Aortic smooth muscle cell (primary cell): ENCODE measurements at places on chromosomes 4 and X. TPM values are rescaled to one million over a fixed set of nuclear protein-coding genes. Genes with fewer than 3 reads are reported as not detected.

CYSLTR1 gene
- 0.26 and 1.1 TPM in 2 replicates for total RNA-seq

SHROOM4 gene
- total RNA-seq: 2.4 and 3.0 TPM in 2 replicates

P2RY8 gene
- total RNA-seq: not detected in 2 replicates

ABLIM2 gene
- total RNA-seq: 3.0 and 4.2 TPM in 2 replicates

HSD17B13 gene
- under 0.01 and 0.06 TPM in 2 replicates for total RNA-seq

UGT2A3 gene
- total RNA-seq: not detected in 2 replicates

SLBP gene
- 57.4 and 77.0 TPM in 2 replicates for total RNA-seq

ATP6AP1 gene
- total RNA-seq: 55.6 and 70.9 TPM in 2 replicates

ASMT gene
- not detected in 2 replicates for total RNA-seq
